ENCODE measurements at places on chromosomes 2 and 18.

- DNase-seq = no peak
Measured at GRCh38 chr2:25397777-25398176, 56.1 kb upstream of the DNMT3A start.

DNA sequence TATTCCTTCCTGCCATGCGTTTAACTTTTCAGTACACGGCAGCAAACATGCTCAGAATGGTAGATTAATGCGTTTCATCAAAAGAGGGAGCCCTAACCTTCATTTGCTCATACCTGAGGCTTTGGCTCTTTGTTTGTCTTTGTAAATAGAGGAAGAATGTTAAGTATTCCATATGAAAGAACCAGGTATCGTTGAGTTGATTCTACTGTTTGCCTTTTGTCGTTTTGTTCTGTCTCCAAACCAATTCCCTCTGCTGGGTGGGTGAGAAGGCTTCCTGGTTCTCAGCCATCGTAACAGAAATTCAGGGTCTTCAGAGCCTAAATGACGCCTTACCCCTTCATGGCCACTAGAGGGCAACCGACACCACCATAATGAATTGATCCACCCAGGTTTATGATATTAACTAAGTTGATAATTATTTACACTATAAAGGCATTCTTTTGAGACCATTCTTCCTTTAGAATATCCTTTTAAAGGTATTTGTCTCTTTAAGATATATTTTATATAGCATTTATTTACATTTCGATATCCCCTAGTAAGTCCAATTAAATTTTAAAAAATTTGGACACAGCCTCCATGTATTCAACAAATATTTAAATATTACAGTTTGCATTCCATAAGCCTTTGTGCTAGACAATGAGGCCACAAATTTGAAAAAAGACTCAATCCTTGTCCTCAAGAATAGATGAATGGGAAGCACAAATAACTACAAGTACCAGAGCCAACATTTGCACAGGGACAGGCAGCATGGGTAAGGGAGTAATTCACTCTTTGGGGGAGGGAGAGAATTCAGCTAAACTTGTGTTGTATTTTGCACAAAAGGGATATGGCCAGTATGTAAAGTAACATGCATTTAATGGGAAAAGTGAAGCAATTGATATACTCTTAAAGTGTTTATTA is 48.1 kb downstream of the TIMM21 start:
- peak; percentile 46 for DNase-seq

DNA sequence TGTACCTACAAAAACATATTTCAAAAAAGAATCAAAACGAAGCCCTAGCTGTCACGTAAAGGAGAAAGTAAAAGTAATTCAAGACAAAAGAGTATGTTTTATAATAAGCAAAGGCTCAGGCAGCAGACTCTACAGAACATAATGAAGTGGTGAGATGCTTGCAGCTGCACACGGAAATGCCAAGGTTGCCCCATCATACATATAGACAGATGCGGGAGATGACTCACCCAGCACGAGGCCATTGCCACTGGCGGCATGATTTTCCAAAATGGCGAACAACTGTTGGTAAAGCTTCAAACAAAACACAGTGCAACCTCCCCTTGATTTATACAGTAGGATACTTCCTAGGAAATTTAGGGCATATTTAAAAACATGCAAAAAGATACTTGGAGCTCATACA is 26.0 kb upstream of the C1QL2 start:
- DNase-seq = no peak

DNA sequence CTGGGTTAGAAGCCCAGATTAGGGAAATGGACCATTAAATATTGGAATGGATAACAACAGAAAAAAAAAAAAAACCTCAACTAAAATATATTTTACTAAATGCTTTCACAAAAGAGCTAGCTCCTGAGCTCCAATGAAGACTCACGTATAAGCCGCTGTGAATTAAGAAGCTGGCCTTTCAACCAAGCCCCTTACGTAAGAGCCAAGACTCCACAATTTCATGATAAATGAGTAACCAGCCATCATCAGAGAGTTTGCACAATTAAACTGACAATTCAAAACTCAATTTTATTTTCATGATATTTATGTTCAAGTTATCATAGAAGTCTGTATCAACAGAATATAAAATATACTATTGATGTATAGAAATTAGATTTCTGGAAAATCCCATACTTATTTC is 70.7 kb upstream of the HNRNPA3 start:
- DNase-seq = no peak

DNA sequence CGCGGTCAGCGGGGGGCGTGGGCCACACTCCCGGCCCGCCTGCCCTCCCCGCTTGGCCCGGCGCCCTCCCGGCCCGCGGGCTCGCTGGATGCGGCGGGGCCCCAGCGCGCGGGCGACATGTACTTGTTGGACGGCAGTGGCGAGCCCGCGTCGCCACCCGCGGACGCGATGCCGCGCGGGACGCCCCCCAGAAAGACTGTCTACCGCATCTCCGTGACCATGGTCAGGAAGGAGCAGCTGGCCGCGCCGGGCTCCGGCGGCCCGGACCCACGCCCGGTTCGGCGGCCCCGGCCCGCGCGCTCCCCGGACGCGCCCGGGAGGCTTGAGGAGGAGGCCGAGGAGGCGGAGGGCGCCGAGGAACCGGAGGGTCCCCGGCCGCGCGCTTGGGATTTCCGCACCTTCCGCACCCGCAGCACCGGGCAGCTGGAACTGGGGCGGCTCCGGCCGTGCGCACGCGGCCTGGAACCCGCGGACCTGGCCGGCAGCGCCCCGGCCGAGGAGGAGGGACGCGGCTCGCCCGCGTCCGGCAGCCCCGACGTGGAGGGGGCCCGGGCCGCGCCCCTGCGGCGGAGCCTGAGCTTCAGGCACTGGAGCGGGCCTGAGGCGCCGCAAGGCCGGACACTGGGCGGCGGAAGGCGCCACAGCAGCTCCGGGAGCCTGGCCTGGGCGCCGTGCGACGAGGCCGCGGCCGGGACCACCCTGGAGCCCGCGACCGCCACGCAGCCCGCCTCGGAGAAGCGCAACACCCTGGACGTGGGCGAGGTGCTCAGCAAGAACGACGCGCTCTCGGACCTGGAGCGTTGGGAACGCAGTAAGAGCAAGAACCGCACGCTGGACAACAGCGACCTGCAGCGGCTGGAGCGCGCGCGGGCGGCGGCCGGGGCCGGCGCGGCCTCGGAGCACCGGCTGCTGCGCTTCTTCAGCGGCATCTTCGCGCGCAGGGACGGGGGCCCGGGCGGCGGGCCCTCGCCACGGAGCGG is 176.4 kb downstream of the AGAP1 start:
- DNase-seq = peak; percentile 77

DNA sequence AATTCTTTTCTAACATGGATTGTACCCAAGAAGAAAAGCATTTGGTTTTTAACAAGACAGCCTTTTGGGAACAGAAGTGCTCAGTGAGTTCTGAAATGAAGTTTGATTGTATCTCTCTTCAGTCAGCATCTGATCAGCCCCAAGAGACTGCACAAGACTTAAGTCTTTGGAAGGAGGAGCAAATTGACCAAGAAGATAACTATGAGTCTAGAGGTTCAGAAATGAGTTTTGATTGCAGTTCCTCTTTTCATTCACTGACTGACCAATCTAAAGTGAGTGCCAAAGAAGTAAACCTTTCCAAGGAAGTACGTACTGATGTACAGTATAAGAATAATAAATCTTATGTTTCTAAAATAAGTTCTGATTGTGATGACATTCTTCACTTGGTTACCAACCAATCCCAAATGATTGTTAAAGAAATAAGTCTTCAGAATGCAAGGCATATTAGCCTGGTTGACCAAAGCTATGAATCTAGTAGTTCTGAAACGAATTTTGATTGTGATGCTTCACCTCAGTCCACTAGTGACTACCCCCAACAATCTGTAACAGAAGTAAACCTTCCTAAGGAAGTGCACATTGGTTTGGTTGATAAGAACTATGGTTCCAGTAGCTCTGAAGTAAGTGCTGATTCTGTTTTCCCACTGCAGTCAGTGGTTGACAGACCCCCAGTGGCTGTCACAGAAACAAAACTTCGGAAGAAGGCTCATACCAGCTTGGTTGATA is 31.2 kb downstream of the ZDBF2 start:
- DNase-seq = no peak

GRCh38 chr18:23879966-23880565 is 134.5 kb upstream of the TTC39C start:
- DNase-seq = no peak

DNA sequence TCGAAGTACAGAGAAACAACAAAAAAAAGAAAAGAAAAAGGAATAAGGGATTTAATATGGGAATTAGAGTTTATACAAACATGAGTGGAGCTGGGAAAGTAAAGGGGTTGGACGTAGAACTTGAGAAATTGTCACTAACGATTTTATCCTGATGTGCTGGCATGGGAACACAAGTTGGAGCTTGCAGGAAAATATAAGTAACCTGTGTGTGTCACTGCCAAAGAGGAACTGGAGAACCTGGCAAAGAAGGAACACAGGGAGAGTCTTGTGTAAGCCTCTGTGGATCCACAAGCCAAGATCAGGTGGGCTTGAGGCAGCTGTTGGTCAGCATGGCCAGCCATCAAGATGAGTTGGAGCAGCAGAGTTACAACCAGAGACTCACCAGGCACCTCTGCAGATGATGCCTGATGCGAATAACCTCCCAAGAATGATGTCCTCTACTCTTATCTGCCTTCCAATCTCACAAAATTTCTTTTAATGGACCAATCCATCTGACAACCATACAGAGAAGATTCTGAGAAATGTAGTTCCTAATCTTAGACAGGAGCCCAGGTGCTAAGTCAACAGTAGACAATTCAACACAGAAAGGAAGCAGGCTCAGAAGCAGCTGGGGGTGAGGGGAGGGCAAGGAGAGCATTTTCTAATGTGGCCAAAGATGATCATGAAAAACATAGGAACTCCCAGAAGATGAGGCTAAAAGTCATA is 77.0 kb upstream of the SPOPL start:
- no peak for DNase-seq

- no peak for DNase-seq
Measured at GRCh38 chr18:77178559-77178958, 46.0 kb upstream of the MBP start.

GRCh38 chr2:43894743-43895142 is 56.0 kb downstream of the ABCG8 start:
- no peak for DNase-seq

DNA sequence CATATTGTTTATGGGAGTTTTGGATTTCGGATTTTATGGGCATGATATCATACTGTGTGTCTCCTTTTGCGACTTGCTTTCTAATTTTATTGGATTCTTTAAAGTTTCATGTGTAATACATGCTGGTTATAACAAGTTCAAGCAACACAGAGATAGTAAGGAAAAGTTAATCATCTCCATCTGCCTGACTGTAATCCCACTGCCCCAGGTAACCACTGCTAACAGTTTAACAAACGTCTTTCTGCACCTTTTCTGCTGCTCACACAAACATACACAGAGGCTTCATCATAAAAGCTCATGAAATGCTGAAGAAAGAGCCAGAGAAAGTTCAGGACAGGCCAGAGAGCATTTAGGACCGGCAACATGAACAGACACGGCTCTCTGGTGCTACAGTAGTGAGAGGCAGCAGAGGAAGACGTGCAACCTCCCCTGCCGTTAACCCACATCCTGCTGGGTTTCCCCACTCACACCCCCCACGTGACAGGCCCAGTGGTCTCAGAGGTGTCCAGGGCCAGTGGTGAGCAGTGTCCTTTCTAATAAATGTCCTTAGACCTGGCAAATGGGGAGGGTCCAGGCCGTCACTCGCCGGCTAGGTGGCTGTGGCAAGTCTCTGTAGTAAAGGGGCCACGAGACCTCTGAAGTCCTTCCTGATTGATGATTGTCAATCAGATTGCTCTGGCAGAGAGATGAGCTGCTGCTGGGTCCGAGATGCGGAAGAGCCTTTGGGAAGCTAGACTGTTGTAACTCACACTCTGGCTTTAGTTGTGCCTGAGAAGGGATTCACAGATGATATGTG is 43.0 kb upstream of the SLC1A4 start:
- DNase-seq = peak; percentile 44
